GM12892 (cell line): ENCODE measurements at places on chromosomes 16 and 17.

DNA sequence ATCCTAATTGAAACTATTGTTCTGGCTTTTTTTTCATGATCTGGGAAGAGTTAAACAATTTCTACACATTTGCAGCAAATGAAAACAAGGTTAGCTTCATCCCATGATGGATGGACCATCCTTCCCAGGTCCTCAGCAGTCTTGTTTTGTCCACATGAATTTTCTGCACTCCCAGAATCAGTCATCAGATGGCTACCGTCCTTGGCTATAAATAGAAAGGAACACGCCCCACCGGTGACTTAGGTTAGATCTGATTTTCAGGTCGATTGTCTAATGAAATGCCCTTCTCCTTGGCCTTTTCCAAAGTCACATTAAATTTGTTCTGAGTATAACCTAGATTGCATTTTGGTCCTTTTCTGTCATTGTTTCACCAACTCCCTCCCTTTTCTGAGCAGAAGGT, 41.4 kb upstream of the NOL11 start:
- DNase-seq: no peak

DNA sequence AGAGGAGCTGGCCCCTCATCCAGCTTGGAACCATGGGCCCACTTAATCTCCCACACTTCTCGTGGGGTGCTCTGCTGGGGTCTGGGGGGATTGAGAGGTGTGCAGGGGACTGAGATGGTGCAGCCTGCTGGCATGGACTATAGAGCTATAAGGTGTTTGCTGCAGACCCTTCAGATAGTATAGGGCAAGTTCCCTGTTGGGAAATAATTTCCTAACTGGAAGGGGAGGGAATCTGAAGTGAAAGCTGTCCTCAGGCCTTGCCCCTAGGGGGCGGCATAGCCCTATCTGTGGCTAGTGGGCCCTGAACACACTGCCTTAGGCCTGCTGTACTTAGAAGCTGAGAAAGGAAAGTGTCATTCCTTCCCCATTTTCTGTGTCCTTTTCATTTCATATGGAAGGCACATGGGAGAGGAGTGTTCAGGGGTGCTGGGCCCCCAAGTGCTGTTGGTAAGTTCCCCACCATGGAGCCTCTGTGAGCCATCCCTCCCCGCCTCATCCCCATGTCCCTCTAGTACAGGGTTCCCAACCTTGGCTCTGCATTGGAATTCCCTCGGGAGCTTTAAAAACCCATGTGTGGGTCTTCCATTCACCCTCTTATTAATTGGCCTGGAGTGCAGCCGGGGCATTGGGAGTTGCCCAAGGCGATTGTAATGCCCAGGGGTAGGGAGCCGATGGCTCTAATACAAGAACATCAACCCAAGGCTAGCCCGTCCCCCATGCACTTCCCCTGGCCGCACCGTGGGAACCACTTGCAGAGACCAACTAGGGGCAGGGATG, 19.7 kb downstream of the GOSR2 start:
- peak; percentile 62 for DNase-seq

DNA sequence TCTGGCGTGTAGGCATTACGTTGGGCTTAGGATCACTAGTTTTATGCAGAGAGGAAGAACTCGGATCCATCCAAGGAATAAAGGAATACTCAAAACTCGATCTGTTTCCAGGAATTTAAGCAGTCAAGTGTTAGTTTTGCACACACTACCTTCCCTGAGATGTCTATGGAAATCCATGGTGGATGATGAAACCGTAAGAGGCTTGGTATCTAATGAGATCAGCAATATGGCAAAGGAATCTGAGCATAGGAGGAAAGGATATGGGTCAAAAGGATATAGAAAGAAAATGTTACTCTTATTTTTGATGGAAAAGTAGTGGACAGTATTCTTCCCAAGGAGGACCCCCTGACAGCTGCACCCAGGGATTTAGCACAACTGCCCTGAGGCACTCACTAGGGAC, 59.6 kb downstream of the SMG6 start:
- DNase-seq: no peak

DNA sequence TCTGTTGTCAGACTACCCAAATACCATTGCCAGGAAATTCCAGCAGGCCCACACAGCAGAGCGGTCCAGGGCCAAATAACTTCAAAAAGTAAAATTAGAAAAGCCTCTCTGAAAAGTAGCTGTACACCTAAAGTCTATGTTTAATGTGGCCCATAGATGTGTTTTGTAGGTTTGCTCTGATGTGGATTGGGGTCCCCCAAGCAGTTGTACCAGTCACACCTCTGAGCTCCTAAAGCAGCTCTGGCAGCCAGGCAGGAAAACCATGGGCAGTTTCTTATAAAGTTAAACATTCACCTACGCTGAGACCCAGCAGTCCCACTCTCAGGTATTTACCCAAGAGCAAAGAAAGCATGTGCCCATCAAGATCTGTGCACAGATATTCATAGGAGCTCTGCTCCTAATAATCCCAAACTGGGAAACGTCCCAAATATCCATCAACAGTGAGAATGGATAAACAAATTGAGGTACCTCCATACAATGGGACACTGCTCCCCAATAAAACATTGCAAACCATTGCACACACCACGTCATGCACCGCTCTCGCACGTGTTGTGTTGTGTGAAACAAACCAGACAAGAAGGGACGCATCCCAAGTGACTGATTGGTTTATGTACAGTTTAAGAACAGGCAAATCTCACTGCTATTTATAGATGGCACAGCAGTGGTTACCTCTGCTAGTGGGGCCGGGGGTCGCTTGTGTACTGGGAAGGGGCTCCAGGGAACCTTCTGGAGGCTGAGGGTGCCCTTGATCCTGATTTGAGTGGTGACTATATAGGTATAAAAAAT, 15.8 kb upstream of the PRM1 start:
- DNase-seq: no peak

- no peak for DNase-seq
Measured at GRCh38 chr16:68234188-68235107, 1.5 kb downstream of the ESRP2 start.

DNA sequence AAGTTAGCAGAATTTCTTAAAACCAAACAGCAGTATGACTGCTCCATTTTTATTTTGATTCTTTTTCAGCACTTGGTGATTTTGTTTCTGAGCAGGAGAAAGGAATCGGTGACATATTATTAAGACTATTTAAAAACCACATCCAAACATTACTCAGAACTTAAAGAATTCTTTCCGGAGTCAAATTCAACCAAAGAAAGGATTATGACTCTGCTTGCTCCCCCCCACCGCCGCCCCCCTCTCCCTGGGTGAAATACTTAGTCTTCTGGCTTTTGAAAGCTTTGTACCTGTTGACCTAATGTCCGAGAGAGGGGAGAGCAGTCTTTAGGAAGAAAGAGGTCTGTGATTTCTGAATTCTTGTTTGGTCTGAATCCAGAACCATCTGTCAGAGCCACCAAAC, 17.9 kb upstream of the COL1A1 start:
- no peak for DNase-seq

DNA sequence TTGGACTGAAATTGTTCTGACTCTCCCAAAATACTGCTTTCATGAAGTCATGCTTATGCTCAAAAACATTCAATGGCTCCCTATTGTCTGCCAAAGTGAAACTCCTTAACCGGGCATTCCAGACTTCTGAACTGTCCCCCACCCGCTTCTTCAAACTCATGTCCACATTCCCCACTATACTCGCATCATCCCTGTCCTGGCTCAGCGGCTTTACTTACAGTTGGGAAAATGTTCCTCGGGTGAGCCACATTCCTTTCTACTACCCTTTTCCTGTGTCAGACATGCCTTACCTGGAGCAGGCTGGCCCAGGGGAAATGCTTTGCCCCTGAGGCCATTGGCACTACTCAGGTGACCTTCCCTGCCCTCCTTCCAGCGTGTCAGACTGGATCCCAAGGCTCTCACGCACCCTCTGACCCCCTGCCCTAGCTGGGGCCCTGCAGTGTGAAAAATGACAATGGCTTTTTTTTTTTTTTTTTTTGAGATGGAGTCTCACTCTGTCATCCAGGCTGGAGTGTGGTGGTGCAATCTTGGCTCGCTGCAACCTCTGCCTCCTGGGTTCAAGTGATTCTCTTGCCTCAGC, 5.3 kb downstream of the CYGB start:
- DNase-seq: no peak

- DNase-seq: no peak
Measured at GRCh38 chr17:79865351-79866210, 26.3 kb upstream of the CBX4 start.

DNA sequence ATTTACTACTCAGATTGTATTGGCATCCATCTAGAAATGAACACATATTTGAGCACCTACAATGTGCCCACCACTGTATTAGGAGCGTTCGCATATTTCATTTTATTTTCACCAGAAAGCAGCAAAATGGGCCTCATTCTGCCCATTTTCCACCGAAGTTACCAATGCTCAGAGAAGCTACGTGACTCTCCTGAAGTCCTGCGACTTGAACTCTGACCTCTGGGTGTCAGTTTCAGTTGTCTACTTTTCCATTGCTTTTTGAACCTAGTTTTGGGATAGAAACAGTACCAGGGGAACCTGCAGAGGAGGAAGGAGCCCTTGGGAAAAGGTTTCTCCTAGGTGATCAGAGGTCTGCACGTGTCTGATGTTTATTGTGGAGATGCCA, 139.1 kb upstream of the SDK2 start:
- no peak for DNase-seq

DNA sequence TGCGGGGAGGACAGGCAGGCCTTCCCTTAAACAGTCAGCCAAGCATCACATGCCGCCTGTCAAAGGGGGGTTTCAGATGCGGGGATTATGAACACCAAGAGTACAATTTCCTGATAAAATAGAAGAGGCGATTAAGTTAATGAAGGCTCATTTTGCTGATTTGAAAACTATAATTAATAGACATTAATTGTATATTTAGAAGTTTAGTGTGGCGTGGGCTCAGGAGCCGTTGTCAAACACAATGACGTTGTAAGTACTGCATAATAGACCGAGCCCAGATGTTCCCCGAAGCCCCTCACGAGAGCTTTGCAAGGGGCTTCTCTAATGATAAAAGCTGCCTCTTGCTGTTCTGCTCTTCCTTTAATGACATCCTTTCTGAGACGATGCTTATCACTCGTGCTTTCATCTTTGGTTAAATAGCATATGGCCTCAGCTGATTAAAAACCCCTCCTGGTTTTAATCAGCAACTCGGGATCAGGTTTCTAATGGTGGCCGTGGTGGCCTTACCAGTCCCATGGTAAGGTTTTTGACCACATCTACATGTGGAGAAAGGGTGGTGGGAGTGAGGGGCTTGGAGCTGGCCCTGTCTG, 28.2 kb downstream of the SNX20 start:
- DNase-seq: no peak

- DNase-seq: no peak
Measured at GRCh38 chr16:11205065-11205699, 50.8 kb downstream of the SOCS1 start.

DNA sequence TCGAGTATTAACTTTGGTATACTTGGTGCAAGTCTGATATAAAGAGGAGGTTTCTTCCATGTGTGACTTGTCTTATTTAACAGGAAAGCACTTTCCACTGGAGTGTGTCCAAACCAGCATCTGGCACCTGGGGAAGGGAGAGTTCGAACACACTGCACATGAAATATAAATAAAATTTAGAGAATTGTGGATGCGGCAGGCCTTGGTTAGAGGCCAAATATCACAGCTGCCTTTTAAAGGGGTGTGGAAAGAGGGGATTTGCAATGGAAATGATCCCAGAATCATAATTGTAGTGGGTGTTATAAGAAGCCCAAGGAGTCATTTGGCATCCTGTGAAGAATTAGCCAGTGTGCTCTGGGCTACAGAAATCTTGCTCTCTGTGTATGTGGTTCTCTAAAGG, 4.3 kb upstream of the NXN start:
- DNase-seq: no peak

DNA sequence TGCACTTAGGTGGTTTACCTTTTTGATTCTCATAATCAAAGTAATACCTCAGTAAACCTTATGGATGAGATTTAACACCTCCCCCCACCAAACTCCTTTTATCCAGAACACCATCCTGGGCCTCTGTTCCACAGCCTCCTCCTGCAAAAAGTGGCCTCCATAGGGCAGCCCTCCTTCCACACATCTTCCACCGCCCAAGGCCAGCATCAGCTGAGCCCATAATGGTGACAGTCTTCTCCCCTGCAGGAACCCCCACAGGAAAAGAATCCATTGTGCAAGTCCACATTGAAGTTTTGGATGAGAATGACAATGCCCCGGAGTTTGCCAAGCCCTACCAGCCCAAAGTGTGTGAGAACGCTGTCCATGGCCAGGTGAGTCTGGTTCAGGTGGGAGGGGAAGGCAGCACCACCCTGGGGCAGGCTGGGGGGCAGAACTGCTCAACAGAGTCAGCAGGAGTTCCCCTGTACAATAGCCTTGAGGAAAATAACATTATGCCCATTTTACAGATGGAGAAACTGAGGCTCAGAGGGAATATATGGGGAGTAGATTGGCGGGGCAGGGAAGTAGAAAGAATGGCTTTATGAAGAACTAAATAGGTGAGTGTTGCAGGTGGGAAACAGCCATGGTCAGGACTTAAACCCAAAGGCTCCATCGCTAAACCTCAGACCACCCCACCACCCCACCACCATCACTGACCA, 29.2 kb upstream of the BEAN1 start:
- no peak for DNase-seq

DNA sequence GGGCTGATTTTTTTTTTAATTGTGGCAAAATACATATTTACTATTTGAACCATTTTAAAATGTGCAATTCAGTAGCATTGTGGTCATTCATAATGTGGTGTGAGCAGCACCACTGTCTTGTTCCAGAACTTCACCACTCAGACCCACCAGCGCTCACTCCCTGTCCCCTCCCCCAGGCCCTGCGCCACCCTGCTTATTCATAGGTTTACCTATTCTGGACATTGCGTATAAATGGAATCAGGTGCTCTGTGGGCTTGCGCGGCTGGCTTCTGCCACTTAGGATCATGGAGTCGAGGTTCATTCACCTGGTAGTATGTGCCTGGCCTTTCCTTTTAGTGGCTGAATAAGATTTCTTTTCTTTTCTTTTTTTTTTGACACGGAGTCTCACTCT, 59.4 kb downstream of the NT5M start:
- DNase-seq: no peak

DNA sequence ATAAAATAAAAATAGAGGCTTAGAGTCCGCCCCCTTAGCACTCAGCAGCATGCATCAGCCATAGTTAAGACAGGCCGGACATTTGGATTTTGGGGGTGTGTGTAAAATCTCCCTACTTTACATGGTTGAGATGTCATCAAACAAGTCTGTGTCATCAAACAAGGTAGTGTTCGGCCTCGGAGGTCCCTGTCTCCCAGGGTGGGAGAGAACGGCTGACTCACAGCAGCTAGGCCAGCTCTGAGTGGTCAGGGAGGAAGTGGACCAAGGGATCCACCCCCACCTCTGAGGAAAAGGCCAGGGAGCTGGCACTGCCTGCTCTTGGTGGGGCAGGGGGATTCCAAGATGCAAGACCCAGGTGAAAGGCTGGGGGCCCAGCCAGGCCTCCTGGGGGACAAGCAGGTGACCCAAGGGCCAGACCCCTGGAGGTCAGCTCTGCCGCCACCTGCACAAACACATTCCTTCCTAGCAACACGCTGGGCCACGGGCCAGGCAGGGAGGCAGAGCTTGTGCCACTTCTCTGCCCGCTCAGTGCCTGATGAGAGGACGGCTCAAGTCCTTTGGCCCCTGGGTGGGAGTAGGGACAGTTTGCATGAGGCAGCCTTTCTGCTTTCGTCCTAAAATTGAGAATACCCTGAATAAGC, 28.5 kb downstream of the KIFC3 start:
- no peak for DNase-seq
